ENCODE measurements at places on chromosomes 4 and X.
A peak's percentile ranks its signal among the peaks of the same experiment; 100 is the strongest.

- no peak overlapping the region for H3K27ac ChIP-seq
- H3K4me3 ChIP-seq: no peak overlapping the region
- H3K27me3 ChIP-seq: no peaks in the 10 kb centered on the region
- no peaks in the 10 kb centered on the region for H3K36me3 ChIP-seq
- no peaks in the 10 kb centered on the region for H3K4me1 ChIP-seq
These were observed 110.4 kb downstream of the SCD5 start for GRCh38 chr4:82688091-82688795.

GRCh38 chr4:138348055-138348454, 105.9 kb upstream of the SLC7A11 start:
- no peaks in the 10 kb centered on the region for H3K4me1 ChIP-seq
- H3K27ac ChIP-seq: no peak overlapping the region
- DNase-seq: no peak
- H3K4me3 ChIP-seq: no peak overlapping the region
- H3K27me3 ChIP-seq: no peaks in the 10 kb centered on the region
- H3K36me3 ChIP-seq: no peaks in the 10 kb centered on the region

GRCh38 chr4:16720761-16721160, 177.7 kb downstream of the LDB2 start:
- H3K4me1 ChIP-seq: no peaks in the 10 kb centered on the region
- H3K27me3 ChIP-seq: no peaks in the 10 kb centered on the region
- H3K36me3 ChIP-seq: no peaks in the 10 kb centered on the region
- no peak overlapping the region for H3K4me3 ChIP-seq
- no peak overlapping the region for H3K27ac ChIP-seq
- no peak for DNase-seq

GRCh38 chr4:1283711-1284110, 6.0 kb upstream of the MAEA start:
- no peak overlapping the region for H3K27ac ChIP-seq
- no peak overlapping the region for H3K4me3 ChIP-seq
- no peaks in the 10 kb centered on the region for H3K36me3 ChIP-seq
- no peaks in the 10 kb centered on the region for H3K27me3 ChIP-seq
- DNase-seq: no peak

DNA sequence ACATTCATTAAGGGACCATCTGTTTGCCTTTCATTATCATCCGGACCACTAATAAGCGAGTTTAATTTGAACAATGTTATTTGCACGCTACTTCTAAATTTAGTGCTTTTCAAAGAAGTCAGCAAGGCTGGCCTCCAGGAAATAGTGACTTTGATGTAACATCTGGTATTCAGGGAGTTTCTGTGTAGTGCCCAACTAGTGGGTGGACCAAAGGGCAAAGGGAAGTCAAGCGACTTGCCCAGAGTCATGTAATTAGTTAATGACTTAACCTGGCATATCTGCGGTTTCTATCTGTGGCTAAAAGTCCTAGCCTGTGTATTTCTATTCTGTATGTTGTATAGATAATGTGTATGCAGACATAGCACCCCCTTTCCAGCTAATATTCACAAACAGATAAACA, 56.3 kb upstream of the LCORL start:
- H3K27me3 ChIP-seq: peaks cover 9% of the 10 kb centered on the region
- DNase-seq: no peak
- no peak overlapping the region for H3K27ac ChIP-seq
- peaks cover 5% of the 10 kb centered on the region for H3K4me1 ChIP-seq

DNA sequence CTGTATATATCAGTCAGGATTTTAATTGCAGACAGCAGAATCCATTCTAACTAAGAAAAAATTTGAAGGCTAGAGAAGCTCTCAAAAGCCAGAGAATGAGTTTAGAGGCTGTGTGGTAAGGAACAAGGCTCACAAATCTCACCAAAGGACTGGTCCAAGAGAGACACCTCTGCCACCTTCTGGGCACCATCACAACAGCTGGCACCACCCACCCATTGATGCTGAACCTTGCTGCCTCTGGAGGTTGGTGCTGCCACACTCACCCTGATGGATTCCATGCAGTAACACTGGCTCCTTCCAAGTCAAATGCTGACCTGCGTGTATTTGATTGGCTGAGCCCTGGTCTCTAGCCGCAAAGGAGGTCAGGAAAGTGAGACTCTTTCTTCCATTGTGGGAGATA, 100.8 kb downstream of the BEND2 start:
- H3K36me3 ChIP-seq: no peaks in the 10 kb centered on the region
- no peak for DNase-seq
- no peaks in the 10 kb centered on the region for H3K4me1 ChIP-seq

- H3K4me1 ChIP-seq: peaks cover 27% of the 10 kb centered on the region
- no peaks in the 10 kb centered on the region for H3K36me3 ChIP-seq
- no peak overlapping the region for H3K27ac ChIP-seq
- no peak overlapping the region for H3K4me3 ChIP-seq
- no peak for DNase-seq
These were observed 28.6 kb upstream of the BCORL1 start for GRCh38 chrX:129953881-129954280.

GRCh38 chr4:143021384-143021783, 163.3 kb upstream of the USP38 start:
- peak; percentile 19 for DNase-seq
- H3K4me3 ChIP-seq: no peak overlapping the region
- no peak overlapping the region for H3K27ac ChIP-seq
- no peaks in the 10 kb centered on the region for H3K36me3 ChIP-seq

GRCh38 chr4:52825460-52826090, 36.5 kb upstream of the RASL11B start:
- no peaks in the 10 kb centered on the region for H3K36me3 ChIP-seq
- no peak overlapping the region for H3K4me3 ChIP-seq
- H3K27me3 ChIP-seq: no peaks in the 10 kb centered on the region
- H3K27ac ChIP-seq: no peak overlapping the region
- DNase-seq: no peak
- H3K4me1 ChIP-seq: peaks cover 22% of the 10 kb centered on the region

- peaks cover 4% of the 10 kb centered on the region for H3K27me3 ChIP-seq
- no peak overlapping the region for H3K27ac ChIP-seq
- no peak for DNase-seq
- H3K4me1 ChIP-seq: no peaks in the 10 kb centered on the region
- H3K36me3 ChIP-seq: no peaks in the 10 kb centered on the region
These were observed 89.2 kb upstream of the EXOC1L start for GRCh38 chr4:55730280-55730931.
